Breast epithelium (tissue), 4 donors: ENCODE measurements at places on chromosomes 4 and X.

- DNase-seq = no peak
Observed at GRCh38 chrX:14497184-14497666, 32.1 kb upstream of the GLRA2 start.

DNA sequence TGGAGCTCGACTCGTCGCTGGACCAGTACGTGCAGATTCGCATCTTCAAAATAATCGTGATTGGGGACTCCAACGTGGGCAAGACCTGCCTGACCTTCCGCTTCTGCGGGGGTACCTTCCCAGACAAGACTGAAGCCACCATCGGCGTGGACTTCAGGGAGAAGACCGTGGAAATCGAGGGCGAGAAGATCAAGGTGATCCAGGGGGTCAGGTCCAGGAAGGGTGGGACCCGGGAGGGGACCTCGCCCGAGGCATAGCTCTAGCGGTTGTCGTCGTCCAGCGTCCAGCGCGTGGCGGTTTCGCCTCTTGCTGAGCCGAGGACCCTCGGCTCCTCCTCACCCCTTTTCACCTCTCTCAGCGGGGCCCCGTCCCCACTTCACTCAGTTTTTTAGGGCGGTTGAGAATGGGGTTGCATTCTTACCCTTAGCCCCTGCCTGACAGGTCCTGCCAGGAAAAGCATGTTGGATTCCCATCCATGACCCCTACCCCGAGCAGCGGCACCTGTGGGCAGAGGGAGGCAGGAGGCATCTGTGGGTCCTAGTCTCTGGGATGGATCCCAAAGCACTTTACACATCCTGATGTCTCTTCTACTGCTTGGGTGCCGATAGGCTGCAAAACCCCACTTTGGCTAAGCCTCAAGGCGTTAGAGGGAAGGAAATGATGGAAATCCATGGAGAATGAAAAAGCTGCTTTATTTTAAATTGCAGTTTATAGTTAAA lies 524 bp downstream of the RAB33A start:
- no peak for DNase-seq

- no peak for DNase-seq
Observed at GRCh38 chr4:153403726-153404125, 59.2 kb downstream of the MND1 start.

- DNase-seq = peak; percentile 68
Observed at GRCh38 chr4:78551420-78552351, at the start of gene ANXA3. TSS of gene ANXA3 (plus strand) at chr4:78551770. CDS start at chr4:78554474, 2,704 bp downstream.
